SJSA1 (cell line): ENCODE measurements at places on chromosomes 5 and 9. TPM values are rescaled to one million over a fixed set of nuclear protein-coding genes. Genes with fewer than 3 reads are reported as not detected.
A peak's percentile ranks its signal among the peaks of the same experiment; 100 is the strongest.

IFNB1 gene
- not detected in 2 replicates for total RNA-seq

GRCh38 chr9:90343366-90343765 lies 299.3 kb downstream of the DIRAS2 start:
- no peaks in the 10 kb centered on the region for H3K36me3 ChIP-seq
- no peak overlapping the region for H3K27ac ChIP-seq
- H3K27me3 ChIP-seq = no peaks in the 10 kb centered on the region
- no peaks in the 10 kb centered on the region for H3K4me1 ChIP-seq
- H3K4me3 ChIP-seq = no peak overlapping the region

GRCh38 chr5:74009502-74009901 lies 383.5 kb downstream of the ARHGEF28 start:
- no peaks in the 10 kb centered on the region for H3K27me3 ChIP-seq
- no peak for DNase-seq
- H3K36me3 ChIP-seq = no peaks in the 10 kb centered on the region
- no peaks in the 10 kb centered on the region for H3K4me1 ChIP-seq
- H3K27ac ChIP-seq = no peak overlapping the region

- H3K4me3 ChIP-seq = no peak overlapping the region
- DNase-seq = no peak
- H3K27ac ChIP-seq = no peak overlapping the region
- H3K4me1 ChIP-seq = peaks cover 18% of the 10 kb centered on the region
These were observed 15.6 kb downstream of the DNM1 start for GRCh38 chr9:128218518-128219389.

TRIM36 gene
- 0.22 and 1.3 TPM in 2 replicates for total RNA-seq

NTRK2 gene
- 0.16 TPM in 2 replicates for total RNA-seq

- H3K27me3 ChIP-seq = no peaks in the 10 kb centered on the region
- no peak overlapping the region for H3K4me3 ChIP-seq
- peak overlapping the region; percentile 64 for H3K27ac ChIP-seq
- DNase-seq = no peak
- no peaks in the 10 kb centered on the region for H3K36me3 ChIP-seq
These were observed 140.5 kb downstream of the NPR3 start for GRCh38 chr5:32851559-32852173.

DNA sequence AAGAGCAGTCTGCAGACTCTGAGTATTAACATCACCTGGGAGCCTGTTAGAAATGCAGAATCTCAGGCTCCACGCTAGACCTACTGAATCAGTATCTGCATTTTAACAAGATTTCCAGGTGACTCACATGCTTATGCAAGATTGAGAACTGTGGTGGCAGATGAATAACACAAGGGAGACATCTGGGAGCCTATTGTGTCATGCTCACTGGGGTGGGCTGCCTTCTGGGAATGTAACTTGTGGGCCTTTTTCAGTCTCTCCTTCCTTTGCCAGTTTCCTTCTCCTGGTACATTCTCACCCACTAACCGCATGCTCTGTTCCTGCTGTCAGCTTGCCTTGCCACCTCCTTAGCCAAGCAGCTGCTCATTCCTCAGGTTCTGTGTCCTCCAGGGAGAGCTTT lies 176.6 kb upstream of the C9orf72 start:
- H3K36me3 ChIP-seq = no peaks in the 10 kb centered on the region
- H3K27ac ChIP-seq = no peak overlapping the region
- no peak overlapping the region for H3K4me3 ChIP-seq
- DNase-seq = no peak
- H3K4me1 ChIP-seq = no peaks in the 10 kb centered on the region
- H3K27me3 ChIP-seq = no peaks in the 10 kb centered on the region

DNA sequence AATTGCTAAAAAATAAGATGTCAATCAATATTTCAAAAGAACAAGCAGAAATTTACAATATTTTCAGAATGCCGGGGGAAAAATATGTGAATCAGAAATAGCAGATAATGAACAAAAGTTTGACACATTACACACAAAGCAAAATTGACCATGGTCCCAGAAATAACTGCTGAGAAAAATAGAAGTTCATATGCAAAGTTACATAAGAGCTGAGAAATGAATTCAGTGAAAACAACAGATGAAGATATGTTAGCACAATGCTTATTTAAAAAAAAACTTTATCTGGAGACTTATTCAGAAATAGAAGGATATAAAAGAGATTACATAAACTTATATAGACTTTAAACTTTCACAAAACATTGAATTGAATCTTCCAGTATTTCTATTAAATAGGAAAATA lies 1483.7 kb upstream of the ACO1 start:
- no peaks in the 10 kb centered on the region for H3K4me1 ChIP-seq
- H3K36me3 ChIP-seq = no peaks in the 10 kb centered on the region
- H3K27me3 ChIP-seq = no peaks in the 10 kb centered on the region

- peaks cover 21% of the 10 kb centered on the region for H3K36me3 ChIP-seq
- peak; percentile 44 for DNase-seq
- no peaks in the 10 kb centered on the region for H3K27me3 ChIP-seq
- peaks cover 10% of the 10 kb centered on the region for H3K4me1 ChIP-seq
These were observed 12.1 kb downstream of the MELK start for GRCh38 chr9:36584620-36585460.

RGMB gene
- 30.4 and 39.2 TPM in 2 replicates for total RNA-seq

GRCh38 chr9:21989440-21990189 lies 4.6 kb downstream of the CDKN2A start:
- no peak for DNase-seq
- H3K27me3 ChIP-seq = no peaks in the 10 kb centered on the region
- peaks cover 16% of the 10 kb centered on the region for H3K36me3 ChIP-seq
- no peak overlapping the region for H3K27ac ChIP-seq

STING1 gene
- total RNA-seq = 46.6 and 49.2 TPM in 2 replicates

OR1L6 gene
- total RNA-seq = not detected in 2 replicates

DNA sequence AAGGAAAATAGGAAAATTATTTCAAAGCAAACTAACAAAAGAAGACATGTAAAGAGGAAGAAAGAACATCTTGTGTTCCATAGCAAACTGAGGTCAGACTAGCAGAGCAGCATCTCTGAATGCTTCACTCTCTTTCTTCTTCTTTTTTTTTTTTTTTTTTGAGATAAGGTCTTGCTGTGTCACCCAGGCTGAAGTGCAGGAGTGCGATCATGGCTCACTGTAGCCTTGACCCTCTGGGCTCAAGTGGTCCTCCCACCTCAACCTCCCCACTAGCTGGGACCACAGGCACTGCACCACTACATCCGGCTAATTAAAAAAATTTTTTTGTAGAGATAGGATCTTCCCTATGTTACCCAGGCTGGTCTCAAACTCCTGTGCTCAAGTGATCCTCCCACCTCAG lies 36.6 kb downstream of the MELK start:
- no peak overlapping the region for H3K27ac ChIP-seq
- no peak overlapping the region for H3K4me3 ChIP-seq
- peaks cover 38% of the 10 kb centered on the region for H3K36me3 ChIP-seq

DNA sequence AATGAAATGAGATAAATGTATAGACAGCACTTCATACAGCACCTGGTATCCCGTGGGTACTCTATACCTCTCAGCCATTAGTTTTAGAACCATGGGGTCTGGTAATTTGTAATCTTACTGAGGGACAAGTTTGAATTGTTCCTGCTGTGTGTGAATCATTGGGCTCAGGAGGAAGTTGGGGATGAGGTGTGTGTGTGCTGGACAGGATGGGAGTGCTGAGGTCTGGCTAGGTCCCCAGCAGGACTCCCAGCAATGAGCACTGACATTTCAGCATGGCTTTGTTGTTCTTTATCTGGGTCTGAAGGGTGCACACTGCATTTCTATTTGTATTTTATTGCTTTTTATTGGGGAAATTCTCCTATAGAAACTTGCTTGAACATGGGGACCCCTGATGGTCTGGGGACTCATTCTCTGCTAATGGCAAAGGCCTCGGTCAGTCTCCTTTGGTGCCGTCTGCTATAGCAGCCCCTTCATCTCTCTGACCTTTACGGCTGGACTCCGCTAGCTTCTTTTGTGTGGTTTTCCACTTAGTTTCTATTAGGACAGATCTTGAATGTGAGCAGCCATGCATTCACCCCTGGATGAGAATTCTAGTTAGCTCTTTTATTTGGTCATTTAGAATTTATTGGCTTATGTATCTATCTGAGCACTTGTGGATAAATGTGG lies 98.1 kb downstream of the SREK1 start:
- no peaks in the 10 kb centered on the region for H3K36me3 ChIP-seq
- no peak for DNase-seq
- H3K4me1 ChIP-seq = peaks cover 12% of the 10 kb centered on the region
- no peak overlapping the region for H3K4me3 ChIP-seq

GRCh38 chr5:39178861-39179260 lies 40.5 kb downstream of the FYB1 start:
- H3K36me3 ChIP-seq = no peaks in the 10 kb centered on the region
- H3K27ac ChIP-seq = no peak overlapping the region
- no peaks in the 10 kb centered on the region for H3K27me3 ChIP-seq

GRCh38 chr9:114722081-114722621 lies 40.2 kb upstream of the TEX48 start:
- no peaks in the 10 kb centered on the region for H3K36me3 ChIP-seq

DNA sequence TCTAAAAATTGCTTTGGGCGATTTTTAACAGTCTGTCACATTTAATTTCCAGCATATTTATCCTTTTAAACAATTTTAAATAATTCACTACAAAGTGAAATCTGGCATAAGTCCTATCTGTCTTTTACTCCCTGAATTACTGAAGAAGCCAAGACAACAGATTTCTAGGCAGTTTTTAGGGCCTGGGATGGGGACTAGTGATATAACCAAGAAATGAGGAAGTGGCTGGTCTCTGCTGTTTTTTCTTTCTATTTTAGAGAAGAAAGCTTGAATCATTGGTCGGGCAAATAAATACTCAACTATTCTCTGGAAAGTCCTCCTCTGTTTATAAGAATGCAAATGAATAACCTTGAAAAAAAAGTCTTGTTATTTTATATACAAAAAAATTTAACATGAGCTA lies 79.7 kb upstream of the SSBP2 start:
- H3K36me3 ChIP-seq = no peaks in the 10 kb centered on the region
- H3K27ac ChIP-seq = no peak overlapping the region
- DNase-seq = no peak
- no peaks in the 10 kb centered on the region for H3K27me3 ChIP-seq

GRCh38 chr5:65125591-65126541 lies 355.9 kb downstream of the ADAMTS6 start:
- peaks cover 30% of the 10 kb centered on the region for H3K4me1 ChIP-seq
- no peaks in the 10 kb centered on the region for H3K36me3 ChIP-seq
- H3K27ac ChIP-seq = 0 out of 2 replicates have a peak overlapping the region, but pooled peaks have one; percentile 70
- DNase-seq = no peak
- H3K27me3 ChIP-seq = no peaks in the 10 kb centered on the region
- H3K4me3 ChIP-seq = no peak overlapping the region

DNA sequence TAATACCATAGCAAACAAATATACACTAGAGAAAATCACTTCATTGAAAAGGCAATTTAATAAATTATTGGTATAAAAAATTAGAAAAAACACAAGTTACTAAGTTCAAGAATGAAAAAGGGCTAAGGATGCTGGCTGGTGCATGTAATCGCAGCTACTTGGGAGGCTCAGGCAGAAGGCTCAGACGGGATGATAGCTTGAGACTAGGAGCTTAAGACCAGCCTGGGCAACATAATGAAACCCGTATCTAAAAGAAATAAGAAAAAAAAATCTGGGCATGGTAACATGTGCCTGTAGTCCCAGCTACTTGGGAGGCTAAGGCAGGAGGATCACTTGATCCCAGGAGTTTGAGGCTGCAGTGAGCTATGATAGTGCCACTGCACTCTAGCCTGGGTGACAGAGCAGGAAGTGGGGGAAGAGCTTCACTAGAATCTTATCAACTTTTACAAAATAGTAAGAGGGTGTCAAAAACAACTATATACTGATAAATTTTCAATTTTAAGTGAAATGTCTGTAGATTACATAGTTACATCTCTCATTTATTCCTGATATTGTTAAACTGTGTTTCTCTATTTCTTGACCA lies 42.2 kb upstream of the PPP2CA start:
- H3K4me1 ChIP-seq = no peaks in the 10 kb centered on the region; the same call in 1 of the 2 replicates
- H3K27ac ChIP-seq = no peak overlapping the region
- no peak for DNase-seq
- no peaks in the 10 kb centered on the region for H3K27me3 ChIP-seq

- no peaks in the 10 kb centered on the region for H3K4me1 ChIP-seq
- H3K27ac ChIP-seq = no peak overlapping the region
- H3K4me3 ChIP-seq = no peak overlapping the region
- H3K27me3 ChIP-seq = no peaks in the 10 kb centered on the region
- DNase-seq = no peak
These were observed 561.3 kb downstream of the IRX1 start for GRCh38 chr5:4156889-4157288.

CDC25C gene
- 36.5 and 40.0 TPM in 2 replicates for total RNA-seq

GRCh38 chr9:22383718-22384117 lies 62.9 kb upstream of the DMRTA1 start:
- no peaks in the 10 kb centered on the region for H3K27me3 ChIP-seq
- no peak for DNase-seq
- H3K36me3 ChIP-seq = no peaks in the 10 kb centered on the region
- no peak overlapping the region for H3K4me3 ChIP-seq
- H3K27ac ChIP-seq = no peak overlapping the region

GRCh38 chr5:155148694-155149093 lies 135.1 kb downstream of the KIF4B start:
- no peak overlapping the region for H3K27ac ChIP-seq
- DNase-seq = no peak
- H3K4me3 ChIP-seq = no peak overlapping the region
- H3K27me3 ChIP-seq = no peaks in the 10 kb centered on the region
- H3K4me1 ChIP-seq = no peaks in the 10 kb centered on the region
- no peaks in the 10 kb centered on the region for H3K36me3 ChIP-seq

DNA sequence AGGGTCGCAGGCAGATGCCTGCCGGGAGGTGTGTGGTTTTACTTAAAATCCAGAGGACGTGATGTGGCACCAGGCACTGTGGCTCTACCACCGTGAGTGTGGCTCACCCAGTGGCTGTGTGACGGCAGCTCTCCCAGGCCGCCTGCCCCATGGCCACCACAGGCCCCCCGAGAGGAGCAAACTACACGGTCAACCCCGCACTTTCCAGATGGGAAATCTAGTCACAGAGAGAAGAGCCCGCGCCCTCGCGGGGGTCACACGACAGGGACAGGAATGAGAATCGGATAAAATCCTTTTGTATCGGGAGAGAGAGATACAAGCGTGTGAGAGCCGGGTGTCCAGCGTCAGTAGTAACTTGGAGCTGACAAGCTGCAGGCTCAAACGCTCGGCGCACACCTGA lies 24.4 kb downstream of the TERT start:
- no peak for DNase-seq
- no peak overlapping the region for H3K27ac ChIP-seq
- no peaks in the 10 kb centered on the region for H3K4me1 ChIP-seq
- H3K27me3 ChIP-seq = peaks cover 17% of the 10 kb centered on the region
- H3K4me3 ChIP-seq = no peak overlapping the region
